Left lobe of liver (tissue), 2 donors: ENCODE measurements at places on chromosomes 12 and 14. TPM values are rescaled to one million over a fixed set of nuclear protein-coding genes. Genes with fewer than 3 reads are reported as not detected.

- DNase-seq, result no peak
Measured at GRCh38 chr12:70260646-70261045, 17.4 kb downstream of the CNOT2 start.

DNA sequence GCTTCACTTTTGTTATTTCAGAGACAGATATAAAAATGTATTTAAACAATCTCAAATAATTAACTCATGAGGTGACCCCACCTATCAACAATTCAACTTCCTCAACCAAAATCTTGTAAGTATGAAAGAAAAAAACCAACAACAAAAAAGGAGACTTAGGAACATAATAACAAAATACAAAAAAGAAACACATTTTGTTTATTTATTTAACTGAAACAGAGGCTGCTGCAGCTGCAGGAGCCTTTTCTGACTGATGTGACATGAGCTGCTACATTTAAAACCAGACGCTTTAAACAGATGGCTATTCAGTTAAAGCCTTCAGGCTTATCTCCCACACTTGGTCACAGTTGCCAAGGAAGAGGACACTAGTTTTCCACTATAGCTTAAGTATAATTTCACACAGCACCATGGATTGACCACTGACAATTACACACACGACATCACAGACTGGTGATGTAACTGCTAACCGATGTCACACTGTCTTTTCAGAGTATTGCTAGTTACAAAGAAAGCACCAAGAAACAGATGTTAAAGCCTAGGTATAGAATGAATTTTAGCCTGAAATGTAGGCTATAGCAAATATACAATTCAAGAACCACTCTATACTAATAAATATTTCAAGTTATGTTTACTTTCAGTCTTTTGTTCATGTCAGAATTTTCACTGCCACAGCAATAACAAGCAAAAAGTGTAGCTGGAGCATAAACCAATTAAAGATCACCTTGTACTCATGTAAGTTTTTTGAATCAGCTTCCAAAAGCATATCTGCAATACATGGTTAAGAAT, 113.0 kb downstream of the MED13L start:
- DNase-seq, result no peak

- no peak for DNase-seq
Measured at GRCh38 chr12:79016181-79016580, 151.6 kb downstream of the SYT1 start.

- no peak for DNase-seq
Measured at GRCh38 chr12:47882781-47883546, 21.8 kb downstream of the VDR start.

- no peak for DNase-seq
Measured at GRCh38 chr12:85188619-85189018, 91.4 kb upstream of the ALX1 start.

GRCh38 chr12:67447180-67447579, 178.0 kb downstream of the CAND1 start:
- DNase-seq, result no peak

GRCh38 chr12:57694459-57695019, 607 bp downstream of the OS9 start:
- DNase-seq, result no peak

DNA sequence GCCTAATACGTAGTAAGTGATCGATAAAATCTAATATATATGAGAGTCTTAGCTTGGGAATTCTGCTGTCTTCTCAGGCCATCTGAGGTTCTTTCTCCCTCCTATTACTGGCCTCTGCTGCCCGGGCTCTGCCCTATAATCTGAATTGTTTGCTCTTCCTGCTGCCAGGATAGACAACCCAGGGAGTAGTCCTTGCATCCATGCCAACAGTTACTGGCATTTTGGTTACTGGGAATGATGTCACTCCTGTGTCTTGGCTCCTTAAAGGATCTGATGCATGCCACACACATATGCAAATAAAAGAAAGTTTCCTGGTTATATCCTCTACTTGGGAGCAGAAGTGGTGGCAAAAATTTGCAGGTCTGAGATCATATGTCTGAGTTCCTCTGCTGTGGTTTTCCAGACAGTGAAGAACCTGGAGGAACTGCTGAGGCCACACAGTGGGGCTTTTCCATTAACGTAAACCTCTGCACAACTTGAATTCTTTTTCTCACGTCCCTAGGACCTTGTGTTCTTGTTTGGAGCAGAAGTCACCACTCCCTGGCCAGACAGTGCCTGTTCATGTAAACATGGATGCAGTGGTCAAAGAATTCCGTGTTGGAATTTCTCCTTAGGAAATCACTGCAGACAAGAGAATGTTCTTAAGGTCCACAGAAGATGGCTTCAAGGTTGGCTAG, 320.6 kb upstream of the TBX3 start:
- peak; percentile 51 for DNase-seq

- no peak for DNase-seq
Measured at GRCh38 chr12:52097045-52097666, 17.7 kb downstream of the SMIM41 start.

The PCED1B gene
- total RNA-seq, result 1.2 TPM
